ENCODE measurements at places on chromosomes 12 and 14.

- no peak for DNase-seq
Observed at GRCh38 chr14:63398952-63399351, 80.2 kb upstream of the GPHB5 start.

GRCh38 chr12:107955966-107956643 lies 173.0 kb upstream of the WSCD2 start:
- no peak for DNase-seq

GRCh38 chr12:7608184-7608911 lies 57.4 kb downstream of the APOBEC1 start:
- DNase-seq: no peak

- DNase-seq: no peak
Observed at GRCh38 chr14:44341116-44341515, 166.0 kb downstream of the FSCB start.

- no peak for DNase-seq
Observed at GRCh38 chr12:80232837-80233236, 133.5 kb downstream of the OTOGL start.

GRCh38 chr12:53999559-54000115 lies 324 bp upstream of the HOXC9 start:
- DNase-seq: no peak

- DNase-seq: no peak
Observed at GRCh38 chr12:47747126-47747525, 11.6 kb downstream of the RAPGEF3 start.

DNA sequence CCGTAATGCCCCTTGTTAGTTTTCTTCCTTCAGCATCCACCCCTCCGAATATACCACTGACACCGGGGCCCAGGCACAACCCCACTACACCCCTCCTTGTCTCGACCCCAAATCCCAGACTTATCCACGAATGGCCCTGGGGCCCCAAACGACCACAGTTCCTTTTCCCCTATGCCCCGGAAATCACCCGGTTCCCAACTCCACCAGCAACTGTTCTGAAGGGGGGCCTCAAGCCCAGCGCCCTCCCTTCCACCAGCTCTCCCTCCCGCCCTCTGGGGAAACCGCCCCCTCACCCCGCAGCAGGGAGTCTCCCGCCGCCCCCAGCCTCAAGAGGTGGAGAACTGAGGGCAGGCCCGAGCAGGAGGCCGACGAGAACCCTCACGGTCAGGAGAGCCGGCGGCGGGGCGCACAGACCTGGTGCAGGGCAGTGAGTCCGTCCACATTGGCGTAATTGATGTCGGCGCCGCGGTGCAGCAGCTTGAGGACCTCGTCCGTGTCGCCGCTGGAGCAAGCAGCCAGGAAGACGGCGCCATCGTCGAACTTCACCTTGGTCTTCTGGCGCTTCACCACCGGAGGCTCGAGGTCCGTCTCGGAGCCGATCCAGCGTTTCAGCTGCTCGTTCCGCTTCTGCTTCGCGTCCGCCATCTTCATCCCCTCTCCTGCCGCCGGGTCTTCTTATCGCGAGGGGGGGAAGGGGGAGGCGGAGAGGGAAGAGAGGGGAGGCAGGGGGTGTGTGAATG lies 446 bp downstream of the PPP1R12A start:
- DNase-seq: peak; percentile 40

DNA sequence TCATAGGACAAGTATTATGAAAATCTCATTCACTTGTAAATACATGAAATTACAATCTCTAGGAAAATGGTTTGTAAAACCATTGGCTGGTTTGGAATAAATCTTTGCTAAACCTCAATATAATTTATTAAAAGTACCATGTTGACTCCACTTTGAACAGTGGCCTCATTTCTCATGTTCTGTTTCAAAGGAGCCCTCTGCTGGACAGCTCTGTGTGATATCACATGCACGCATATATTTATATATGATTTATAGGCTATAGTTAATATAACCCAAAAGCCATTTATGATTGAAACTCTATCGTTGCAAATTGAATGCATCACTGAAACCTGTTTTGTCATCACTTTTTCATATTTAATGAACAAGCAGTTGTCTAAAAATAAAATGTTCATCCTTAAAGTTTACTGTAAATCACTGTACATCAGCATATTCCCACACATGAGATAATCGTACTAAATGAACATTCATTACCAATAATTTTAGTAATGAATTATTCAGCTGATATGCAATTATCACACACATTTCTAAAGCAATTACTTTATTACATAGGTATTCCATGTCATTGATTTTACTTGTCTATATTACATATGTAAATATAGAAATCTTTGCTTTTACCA lies 493.8 kb downstream of the NPAS3 start:
- no peak for DNase-seq

GRCh38 chr12:1613860-1614259 lies 15.2 kb upstream of the WNT5B start:
- DNase-seq: no peak

DNA sequence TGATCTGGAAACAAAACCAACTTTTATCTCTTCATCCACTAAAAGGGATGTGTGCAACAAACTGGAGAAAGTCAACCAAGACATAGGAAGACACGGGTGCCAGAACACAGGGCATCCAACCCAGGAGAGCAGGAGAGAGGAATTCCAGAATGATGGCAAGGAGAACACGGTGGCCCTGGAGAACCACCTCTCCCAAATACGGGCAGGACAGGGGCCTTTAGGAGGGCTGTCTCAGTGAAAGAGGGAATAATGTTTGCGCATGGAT lies 93.4 kb upstream of the EGLN3 start:
- DNase-seq: no peak

DNA sequence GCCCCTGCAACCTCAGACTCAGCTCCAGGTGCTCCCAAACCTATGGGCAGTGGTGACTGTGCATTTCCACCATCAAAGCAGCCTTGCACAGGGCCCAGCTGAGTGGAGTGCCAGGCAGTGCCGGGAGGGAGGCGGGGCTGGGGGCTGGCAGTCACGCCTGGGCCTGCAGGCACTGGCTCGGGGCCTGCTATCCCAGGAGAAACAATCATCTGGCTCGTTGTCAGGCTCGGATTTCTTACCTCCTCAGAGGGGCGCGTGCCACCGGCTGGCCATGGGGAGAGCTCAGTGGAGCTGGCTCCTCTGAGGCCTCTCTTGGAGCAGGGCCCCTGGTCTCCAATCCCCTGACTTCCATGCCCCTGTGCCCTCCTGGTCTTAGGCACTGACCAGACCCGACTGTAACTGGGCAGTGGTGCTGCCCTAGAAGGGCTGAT lies 20.2 kb upstream of the PPP1R13B start:
- peak; percentile 61 for DNase-seq

- no peak for DNase-seq
Observed at GRCh38 chr14:35390577-35391387, 13.8 kb downstream of the NFKBIA start.

DNA sequence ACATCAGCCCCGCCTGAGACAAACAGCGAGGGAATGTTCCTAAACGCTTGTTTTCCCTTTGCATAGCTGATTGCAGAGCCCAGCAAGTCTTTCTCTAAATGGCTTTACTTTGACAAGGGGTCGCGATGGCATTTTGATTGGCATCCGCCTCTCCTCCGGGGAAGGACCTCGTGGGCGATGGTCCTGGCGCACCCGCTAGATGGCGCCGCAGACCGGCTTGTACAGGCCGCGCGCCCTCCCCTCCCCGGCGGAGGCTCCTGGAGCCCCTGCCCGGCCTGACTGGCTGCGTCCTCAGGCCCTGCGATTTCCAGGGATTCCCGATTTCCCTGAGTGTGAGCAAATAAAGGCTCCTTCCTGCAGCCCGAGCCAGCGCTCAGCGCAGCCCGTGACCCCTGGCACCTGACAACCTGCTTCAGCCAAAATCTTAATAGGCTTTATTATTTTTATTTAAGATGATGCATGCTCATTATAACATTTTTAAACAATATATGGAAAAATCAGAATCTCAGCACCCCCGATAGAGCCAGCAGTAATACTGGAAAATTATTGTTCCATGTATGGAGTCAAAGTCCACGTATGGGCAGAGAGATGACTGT lies 468.3 kb downstream of the AACS start:
- DNase-seq: peak; percentile 53

DNA sequence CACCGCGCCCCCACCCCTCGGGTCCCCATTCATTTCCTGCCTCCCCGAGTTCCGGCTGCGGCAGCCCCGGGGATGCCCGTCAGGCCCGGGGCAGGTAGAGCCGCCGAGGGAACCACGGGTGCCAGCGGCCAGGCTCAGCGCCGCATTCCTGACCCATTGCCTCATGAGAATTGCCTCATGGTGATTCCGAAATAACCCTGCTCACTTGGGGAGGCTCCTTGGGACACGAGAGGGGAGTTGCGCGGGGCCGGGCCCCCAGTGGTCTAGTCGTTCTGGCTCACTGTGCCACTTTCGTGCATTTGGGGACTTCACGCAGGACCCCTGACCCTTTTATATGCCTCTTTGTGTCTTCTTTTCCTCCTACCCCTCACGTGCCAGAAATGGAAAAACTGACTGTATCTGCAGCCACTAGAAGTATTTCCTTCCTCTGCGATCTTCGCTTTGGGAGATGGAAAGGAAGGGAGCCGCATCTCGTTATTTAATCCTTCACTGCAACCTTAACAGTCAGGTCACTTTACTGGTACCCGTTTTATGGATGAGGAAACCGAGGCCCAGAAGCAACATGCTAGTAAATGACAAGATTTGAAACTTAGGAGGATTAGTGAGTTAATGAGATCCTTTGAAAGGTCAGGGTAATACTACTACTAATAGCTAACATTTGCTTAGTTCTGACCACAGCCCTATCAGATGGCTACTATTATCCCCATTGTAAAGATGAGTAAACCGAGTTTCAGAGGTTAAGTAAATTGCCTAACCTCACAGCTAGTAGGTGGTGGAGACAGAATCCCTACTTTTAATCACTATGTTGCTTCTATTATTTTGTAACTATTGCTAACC lies 768 bp downstream of the PTPN11 start:
- DNase-seq: no peak

- no peak for DNase-seq
Observed at GRCh38 chr12:117936722-117937484, 31.9 kb downstream of the KSR2 start.

DNA sequence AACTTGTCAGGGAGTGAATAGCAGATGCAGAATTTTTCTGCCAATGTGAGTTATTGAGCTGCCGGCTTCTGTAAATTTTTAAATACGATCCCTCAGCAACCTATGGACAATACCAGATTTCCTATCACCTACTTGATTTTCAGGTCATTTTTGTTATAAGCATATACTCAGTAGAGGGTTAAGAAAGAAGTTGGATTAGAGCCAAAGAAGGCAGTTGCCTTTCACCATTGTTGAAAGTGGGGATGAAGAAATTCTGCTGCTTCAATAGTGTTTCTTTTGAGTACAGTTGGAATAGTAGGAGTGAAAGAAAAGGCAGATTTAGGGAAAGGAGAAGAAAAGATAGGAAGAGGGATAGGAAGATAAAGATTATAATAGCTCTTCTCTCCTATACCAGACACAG lies 197.1 kb downstream of the ATP23 start:
- DNase-seq: no peak

GRCh38 chr12:92096346-92097136 lies 49.1 kb downstream of the BTG1 start:
- DNase-seq: no peak

DNA sequence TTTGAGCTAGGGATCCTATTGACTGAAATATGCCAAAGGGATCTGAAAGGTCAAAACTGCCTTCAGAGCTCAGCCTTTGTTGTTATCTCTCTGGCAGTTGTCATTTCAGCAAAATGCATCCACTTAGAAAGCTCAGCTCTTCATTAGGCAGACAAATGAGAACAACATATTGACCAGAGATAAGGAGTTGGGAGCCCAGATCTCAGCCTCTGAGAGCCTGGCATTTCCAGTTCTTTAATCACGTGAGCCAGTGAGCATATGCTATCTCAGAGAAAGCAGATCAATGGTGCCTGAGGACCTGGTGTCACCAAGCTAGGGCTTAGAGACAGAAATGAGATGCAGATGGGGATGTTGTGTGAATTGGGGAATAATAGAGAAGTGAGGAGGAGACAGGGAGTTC lies 101.1 kb downstream of the DAD1 start:
- no peak for DNase-seq

DNA sequence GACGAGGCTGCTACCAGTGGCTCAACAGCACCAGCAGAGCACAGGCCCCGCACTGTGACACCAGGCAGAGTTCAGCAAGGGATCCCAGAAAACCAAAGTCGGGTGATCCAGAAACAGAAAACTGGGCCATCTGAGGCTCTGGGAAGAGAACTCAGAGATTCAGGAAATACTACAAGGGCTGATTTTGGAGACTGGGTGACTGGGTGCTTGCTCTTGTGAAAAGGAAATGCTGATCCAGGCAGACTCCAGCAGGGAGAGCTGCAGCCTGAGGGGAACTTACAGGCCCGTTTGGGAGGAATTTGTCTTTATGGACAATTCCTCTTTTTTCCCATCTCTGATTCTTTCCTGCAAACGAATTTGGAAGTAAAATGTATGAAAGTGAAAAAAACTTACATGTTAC lies 28.2 kb downstream of the FOXN3 start:
- DNase-seq: peak; percentile 67

DNA sequence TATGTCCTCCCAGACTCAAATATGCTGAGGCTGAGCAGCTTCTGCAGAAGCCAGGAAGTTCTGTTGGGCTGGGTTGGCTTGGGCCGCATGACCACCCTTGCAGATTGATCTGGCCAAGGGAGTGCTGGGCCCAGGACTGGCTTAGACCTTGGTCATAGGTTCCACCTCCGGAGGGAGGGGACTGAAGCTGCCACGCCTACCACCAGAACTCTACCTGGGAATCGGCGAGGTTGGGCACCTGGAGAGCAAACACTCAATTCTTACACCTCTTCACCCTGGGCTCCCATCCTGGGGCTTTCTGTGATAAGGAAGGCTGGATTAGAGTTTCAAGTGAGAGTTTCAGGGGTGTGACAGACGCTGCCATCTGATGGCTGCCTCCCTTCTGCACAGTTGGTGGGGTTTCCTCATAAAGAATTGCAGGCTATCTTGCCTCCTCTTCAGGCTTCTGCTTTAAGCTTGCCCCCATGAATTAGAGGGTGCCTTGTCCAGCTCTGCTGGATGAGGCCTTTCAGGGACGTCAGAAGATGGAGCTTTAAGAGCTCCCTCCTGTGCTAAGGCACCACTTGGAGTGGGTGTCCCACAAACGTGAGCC lies 5.8 kb downstream of the SLC24A4 start:
- DNase-seq: no peak

GRCh38 chr12:112342587-112342986 lies 39.6 kb downstream of the HECTD4 start:
- DNase-seq: no peak

GRCh38 chr12:66244446-66244845 lies 55.4 kb downstream of the IRAK3 start:
- no peak for DNase-seq

DNA sequence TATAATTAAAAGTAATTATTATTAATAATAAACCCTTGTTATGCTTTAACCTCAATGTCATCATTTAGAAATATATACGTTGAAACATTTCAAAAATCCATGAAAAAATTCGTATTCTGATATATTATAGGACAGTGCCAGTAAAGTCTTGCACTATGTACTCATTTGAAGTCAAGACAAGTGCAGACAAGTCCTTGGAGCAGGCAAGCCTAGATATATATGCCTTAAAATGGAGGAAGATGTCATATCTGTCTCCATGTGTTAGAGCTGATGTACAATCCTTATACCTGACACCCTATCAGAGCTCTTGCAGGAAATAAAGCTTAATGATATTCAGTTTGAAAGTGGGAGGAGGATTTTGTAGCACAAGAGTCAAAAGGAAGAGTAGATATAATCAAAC lies 310.4 kb downstream of the KCNH5 start:
- DNase-seq: no peak

- peak; percentile 78 for DNase-seq
Observed at GRCh38 chr12:94151582-94151981, 3.2 kb downstream of the PLXNC1 start.

GRCh38 chr12:12474471-12474928 lies 88.2 kb downstream of the DUSP16 start:
- no peak for DNase-seq

Data from G401 (cell line).